ENCODE measurements at places on chromosomes 4 and X.

- DNase-seq: no peak
Observed at GRCh38 chr4:151567056-151567455, 158.1 kb downstream of the FHIP1A start.

DNA sequence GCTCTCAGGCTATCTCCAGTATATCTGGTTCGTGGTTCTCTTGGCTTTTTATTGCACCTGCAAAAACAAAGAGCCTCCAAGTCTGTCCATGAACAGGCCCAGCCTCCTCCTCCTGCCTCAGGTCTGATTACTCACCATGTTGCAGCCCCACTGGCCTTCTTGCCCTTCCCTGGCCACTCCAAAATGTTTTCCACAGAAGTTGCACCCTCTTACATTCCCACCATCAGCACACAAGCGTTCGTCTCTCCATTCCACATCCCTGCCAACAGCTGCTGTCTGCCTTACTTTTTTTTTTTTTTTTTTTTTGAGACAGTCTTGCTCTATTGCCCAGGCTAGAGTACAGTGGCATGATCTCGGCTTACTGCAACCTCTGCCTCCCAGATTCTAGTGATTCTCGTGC lies 86.7 kb downstream of the RFC1 start:
- no peak for DNase-seq

DNA sequence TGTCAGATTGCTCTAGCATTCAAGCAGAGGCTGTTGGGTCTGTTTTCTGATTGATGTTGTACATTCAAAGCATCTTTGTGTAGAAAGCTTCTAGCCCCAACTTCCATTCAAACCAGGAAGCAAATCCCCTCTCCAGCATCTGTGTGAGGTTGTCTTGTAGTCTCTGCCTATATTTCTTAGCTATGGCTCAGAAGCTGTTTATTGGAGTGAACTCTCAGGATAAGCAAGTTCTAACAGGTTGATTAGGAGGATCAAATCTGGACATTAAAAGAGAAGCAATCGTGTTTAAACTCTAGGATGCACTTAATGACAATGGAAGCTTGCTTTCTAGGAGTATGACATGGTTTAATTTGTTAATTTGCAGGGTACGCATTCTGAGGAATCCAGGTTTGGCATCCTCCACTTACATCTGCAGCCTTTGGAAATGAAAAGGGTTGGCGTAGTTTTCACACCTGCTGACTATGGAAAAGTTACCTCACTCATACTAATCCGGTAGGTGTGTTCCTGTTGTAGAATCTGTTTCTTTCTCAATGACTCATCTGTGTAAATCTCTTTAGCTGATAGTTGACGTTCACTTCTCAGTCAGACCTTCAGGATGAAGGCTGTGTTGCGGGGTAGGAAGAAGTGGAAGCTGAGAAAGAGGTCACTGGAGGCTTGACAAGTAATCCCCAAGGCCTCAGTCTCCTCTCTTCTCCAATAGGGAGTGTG lies 88.0 kb upstream of the TLR2 start:
- DNase-seq: no peak

- DNase-seq: no peak
Observed at GRCh38 chr4:185196437-185196836, 7.4 kb downstream of the CFAP97 start.

- DNase-seq: no peak
Observed at GRCh38 chr4:79996851-79997250, 76.2 kb downstream of the ANTXR2 start.

DNA sequence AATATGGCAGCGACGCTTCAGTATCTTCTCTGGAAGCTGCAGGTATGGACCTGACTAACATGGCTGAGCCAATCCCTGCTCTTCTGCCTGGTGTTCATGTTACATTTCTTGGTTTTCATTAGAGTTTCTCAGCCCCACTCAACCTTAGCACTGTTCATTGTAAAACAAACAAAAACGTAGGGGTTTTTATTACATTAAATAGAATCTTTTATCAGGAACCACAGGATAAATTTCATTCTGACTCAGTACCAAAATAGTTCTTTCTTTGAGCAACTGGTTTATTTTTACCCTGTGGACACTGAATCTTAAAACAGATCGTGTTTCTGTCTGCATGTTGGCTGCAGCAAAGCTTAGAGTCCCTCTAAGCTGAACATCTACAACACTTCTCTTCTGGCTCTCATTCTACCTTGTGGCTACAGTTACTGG lies 27.1 kb downstream of the FHIP1A start:
- DNase-seq: no peak

DNA sequence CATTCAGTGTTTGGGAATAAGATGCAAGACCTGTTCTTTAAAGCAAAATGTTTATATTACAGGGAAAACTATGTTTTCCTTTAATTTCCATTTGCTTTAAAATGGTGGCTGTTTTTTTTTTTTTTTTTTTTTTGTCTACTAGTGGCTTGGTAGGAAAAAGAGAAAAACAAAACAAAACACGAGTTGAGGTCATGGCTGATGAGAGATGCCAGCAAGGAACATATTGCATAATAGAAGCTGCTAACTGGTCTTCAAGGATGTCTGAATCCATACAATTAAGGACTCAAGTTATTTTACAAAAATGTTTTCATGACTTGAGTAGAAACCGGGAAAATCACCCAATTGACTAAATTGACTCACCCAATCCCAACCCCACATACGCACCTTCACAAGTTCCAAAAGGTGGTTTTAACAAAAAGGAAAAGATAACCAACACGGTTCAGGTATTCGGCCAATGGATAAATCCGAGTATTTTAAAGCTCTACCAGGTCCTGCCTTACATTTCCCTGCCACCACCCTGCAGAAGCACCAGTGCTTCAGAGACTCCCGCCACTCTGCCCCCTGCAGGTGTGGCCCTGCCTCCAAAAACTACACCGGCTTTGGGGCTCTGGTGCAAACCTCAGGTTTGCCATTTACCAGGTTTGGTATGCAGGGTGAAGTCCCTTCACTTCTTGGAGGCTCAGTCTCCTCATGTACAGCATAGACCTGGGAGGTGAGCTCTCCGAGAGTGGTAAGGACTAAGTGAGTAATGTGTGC lies 27.1 kb downstream of the PIR start:
- no peak for DNase-seq

- DNase-seq: no peak
Observed at GRCh38 chr4:149746276-149746675, 69.4 kb downstream of the IQCM start.

DNA sequence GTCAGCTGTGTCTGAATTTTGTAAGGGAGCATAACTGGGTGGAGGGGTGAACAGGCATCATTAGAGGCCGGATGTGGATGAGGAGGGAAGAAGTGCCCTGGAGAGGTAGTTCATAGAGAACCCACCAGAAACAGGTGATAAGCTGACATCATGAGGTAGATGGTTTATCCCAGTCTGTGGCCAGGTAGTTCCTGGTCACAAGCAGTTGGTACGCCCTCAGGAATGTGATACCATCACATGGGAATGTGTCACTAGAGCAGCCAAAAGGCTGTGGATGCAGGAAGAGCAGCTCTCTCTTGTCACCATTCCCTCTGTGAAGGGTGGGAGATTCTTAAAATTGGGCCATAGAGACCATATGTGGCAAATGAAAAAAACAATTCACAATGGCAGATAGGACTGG lies 21.9 kb downstream of the MSN start:
- no peak for DNase-seq

GRCh38 chrX:154057791-154058190 lies 38.1 kb upstream of the IRAK1 start:
- no peak for DNase-seq

- no peak for DNase-seq
Observed at GRCh38 chr4:121707344-121707743, 10.6 kb upstream of the ANXA5 start.

DNA sequence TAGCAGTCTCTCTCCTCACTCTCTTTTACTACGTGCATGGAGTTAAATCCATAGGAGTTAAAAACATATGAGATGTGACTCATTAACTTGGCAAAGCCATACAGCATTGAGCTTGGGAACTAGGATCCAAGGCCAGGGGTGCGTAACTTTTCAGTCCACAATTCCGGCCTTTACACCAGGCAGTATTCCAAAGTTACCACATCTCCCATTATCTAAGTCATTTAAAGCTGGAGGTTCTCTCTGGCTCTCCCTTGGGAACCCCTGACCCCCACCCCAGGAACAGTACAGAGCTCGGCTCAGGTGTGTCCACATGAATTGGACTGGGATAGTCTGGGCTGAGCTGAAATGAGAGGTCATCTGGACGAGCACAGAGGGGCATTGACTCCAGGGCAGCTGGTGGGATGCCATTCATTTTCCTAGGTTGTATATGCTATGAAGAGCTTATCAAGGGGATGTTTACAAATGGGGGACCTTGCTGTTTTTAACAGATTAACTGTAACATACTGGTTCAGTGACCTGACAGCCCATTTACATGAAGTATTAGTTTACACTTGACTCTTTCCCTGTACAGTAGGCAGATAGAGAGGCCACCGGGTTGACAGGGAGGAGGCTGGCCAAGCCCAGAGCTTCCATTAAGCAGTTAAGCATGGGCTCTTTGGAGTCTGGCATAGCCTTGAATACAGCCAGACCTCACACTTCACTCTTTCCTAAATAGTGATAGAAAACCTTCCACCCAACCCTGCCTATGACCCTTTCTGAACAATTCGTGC lies 128.8 kb downstream of the RAB28 start:
- no peak for DNase-seq

DNA sequence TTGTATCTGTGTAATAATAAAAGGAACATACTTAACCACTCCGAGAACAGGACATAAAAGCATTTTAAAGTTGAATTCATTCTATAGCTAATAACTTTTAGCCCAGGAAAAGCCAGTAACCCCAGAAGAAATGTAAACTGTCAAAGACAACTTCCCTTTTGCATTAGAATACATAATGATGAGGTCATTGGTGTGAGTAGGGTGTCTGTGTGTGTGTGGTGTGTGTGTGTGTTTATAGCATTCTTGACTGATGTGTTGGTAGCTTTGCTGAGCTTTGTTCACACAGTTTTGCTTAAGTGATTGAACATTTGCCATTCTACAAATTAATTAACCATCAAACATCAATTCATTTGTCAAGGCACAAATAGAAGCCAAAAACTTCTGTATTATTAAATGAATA lies 559.6 kb downstream of the ARAP2 start:
- no peak for DNase-seq

DNA sequence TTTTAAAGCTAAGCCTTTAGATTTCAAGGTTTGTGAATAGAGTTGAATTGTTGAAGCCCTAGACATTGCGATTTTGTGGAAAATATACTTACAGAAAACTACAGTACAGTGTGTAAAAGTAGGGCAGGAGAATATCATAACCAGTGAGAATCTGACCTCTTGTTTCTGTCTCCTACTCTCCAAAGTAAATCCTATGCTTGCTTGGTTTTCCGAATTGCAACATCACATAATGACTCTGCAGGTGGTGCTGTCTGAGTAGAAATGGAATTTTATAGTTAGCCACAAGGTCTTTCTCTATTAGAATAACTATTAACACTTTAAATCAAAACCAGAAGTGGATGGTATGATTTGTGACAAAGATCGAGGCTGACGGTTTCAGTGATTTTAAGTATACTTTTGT lies 505.6 kb downstream of the RAPGEF2 start:
- DNase-seq: no peak

DNA sequence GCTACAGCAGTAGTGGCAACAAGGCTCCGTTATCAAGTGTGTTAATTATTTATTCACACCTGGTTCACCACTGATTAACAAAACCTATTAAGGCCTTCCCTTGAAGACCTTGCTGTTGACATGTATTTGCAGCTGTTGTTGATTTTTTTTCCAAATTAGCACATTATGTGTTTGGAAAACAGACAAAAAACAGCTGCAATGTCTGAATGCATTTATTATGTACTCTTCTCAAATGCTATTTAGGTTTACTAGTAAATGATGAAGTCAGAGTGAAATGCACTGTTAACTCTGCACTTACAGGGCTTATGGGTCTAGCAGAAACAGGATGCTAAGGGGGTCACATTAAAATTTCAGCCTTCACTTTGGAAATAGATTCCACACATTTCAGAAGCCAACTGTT lies 99.5 kb upstream of the PCDH7 start:
- DNase-seq: no peak

GRCh38 chr4:123522646-123523045 lies 126.1 kb downstream of the SPRY1 start:
- no peak for DNase-seq

GRCh38 chr4:62450740-62451139 lies 1250.6 kb downstream of the ADGRL3 start:
- DNase-seq: no peak

GRCh38 chrX:134529481-134529880 lies 69.5 kb downstream of the HPRT1 start:
- DNase-seq: no peak

GRCh38 chr4:7140692-7141069 lies 51.7 kb upstream of the SORCS2 start:
- DNase-seq: no peak

DNA sequence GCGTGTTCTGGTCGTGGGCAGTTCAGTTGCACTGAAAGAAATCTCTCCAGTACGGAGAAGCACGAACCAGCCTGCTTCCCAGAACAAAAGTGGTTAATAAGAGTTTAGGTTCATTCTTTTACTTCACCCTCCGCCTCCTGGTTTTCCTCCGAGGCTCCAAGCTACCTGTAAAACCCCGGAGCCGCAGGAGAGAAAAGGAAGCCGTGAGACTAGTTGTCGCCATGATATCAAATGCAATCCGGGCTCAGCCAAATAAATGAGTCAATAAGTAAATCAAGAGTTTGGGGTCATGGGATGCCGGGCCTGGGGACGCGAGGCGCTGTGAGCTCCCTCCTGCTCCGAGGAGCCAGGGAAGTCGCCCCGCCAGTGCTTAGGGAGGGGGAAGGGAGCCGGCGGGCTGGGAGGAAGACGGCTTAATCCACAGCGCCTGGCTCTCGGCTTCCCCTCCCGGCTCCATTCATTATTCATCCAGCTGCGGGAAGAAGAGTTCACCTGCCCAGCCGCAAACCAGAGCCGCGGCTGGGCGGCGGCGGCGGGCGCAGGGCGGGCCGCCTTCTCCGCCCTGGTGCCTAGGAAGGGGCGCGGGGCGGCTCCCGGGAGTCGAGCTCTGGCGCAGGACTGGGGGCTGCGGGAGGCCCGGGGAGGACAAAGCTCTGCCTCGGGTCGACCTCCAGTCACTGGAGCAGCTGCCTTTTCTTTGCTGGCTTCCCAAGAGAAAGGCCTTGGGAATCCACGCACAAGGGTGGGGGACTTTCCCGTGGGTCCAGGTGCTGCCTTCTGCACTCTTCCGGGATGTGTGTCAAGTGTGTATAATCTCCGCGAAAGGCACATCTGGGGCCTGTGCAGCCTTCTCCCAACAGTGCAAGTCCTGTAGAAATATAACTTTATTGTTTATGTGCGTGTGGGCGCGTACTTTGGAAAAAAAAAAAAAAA lies 1.7 kb downstream of the FRAS1 start:
- DNase-seq: no peak

- no peak for DNase-seq
Observed at GRCh38 chrX:118552121-118552900, 56.7 kb downstream of the DOCK11 start.

GRCh38 chr4:147823130-147823529 lies 91.2 kb downstream of the ARHGAP10 start:
- no peak for DNase-seq

- no peak for DNase-seq
Observed at GRCh38 chrX:47091149-47091775, 13.0 kb downstream of the RGN start.

- DNase-seq: no peak
Observed at GRCh38 chr4:81287101-81287500, 72.1 kb upstream of the PRKG2 start.

- DNase-seq: no peak
Observed at GRCh38 chr4:31234494-31234893, 514.3 kb downstream of the PCDH7 start.
